ENCODE measurements at places on chromosomes 5 and 9. TPM values are rescaled to one million over a fixed set of nuclear protein-coding genes. Genes with fewer than 3 reads are reported as not detected.

DNA sequence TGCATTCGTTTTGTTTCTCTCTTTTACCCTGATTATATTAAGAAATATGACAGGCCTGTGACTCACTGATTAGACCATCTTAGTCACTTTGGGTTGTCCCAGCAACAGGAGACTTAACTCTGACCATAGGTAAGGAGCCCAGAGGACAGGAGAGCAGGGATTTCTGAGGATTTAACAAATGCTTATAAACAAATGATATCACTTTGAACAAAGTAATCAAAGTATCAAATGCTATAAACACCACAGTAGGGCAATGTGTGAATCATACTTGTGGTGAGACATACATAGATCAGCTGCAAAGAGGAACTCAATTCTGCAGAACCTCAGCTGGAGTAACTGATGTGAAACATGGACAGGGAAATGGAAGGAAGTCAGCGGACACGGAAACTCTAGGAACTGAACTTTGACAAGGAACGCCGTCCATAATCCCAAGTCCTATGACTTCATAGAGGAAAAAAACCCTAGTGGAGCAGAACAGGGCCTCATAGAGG lies 190.6 kb upstream of the MSX2 start:
- DNase-seq = no peak

- DNase-seq = no peak
Measured at GRCh38 chr5:173246511-173246910, 11.5 kb upstream of the NKX2-5 start.

DNA sequence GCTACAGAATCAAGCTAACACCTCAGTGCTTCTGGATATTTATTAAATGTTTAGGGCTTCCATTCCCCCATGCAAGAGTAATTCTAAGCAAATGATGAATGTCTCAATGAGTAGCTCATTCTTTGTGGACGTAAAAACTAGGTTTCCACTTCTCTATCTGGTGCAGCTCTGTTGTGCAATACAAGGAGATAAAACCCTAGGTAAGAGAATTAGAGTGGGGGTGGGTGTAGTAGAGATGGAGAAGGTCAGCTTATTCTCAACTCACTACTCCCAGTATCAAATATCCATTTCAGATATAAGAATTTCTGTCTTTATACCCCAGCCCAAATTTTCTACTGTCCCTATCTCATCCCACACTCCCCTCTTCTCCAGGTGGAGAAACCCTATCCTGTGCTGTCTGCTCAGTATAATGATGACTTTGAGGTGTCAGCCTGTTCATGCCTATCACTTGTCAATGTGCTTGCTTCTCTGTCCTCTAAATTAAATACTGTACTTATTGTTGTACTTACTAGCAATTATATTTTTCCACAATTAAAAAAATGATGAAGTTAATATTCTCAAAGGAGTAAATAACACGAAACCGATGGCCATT lies 4.3 kb upstream of the FYB1 start:
- DNase-seq = no peak

C9orf153 gene
- 0.37 TPM for total RNA-seq

DNA sequence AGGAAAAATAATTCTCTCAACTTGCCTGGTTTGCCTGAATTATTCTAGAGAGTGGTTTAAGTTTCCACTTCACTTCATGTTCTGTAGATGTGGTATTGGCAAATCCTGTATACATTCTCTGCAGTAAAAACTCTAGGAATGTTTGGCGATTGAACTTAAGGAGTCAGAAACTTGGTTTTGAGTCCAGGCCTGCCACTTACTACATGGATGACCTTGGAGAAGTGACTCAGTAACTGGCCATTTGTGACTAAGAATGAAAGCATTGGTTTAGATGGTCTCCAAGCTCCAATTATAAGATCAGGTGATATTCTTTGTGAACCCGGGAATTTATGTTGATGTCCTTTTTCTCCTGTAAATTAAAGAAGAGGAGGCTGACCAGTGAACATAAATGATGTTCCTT lies 233.8 kb downstream of the GAS1 start:
- no peak for DNase-seq

DNA sequence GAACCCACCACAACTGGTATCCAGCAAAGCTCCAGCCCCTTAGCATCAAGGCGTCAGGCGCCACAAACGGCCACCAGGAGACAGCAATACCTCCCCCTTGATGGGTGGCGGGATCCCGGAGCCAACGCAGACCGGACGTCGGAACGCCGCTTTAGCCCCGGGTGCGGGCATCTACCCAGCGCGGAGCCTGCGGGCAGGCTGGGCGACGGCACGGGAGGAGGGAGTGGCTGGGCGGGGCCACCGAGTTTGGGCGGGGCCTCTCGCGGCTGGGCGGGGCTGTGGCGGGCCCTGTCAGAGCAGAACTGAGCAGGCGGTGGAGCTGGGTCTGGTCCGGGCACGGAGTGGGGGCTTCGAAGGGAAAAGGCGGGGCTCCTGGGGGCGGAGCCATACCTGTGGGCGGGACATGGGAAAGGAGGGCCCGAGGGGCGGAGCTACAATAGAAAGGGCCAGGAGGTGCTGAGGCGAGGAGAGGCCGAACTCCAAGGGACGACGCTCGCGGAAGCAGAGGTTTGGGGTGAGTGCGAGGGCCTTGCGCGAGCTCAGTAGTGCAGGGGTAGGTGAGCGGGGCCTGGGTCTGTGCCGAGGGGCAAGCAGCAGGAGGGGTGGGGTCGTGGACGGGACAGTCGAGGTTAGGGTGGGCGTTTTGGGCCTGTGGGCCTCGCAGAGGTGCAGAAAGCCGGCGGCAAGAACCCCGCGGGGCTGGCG lies 40.2 kb upstream of the GARNL3 start:
- DNase-seq = peak; percentile 100

GOLM1 gene
- 64.5 TPM for total RNA-seq

GRCh38 chr9:16434526-16434925 lies 435.9 kb downstream of the BNC2 start:
- DNase-seq = no peak
